Activated naive CD8-positive, alpha-beta T cell treated with anti-CD3 and anti-CD28 coated beads, Interleukin-2, amount 10 ng/mL, durations not matched to agents 7 days and 5 days (primary cell): ENCODE measurements at places on chromosomes 5 and 9. TPM values are rescaled to one million over a fixed set of nuclear protein-coding genes. Genes with fewer than 3 reads are reported as not detected.

- DNase-seq = no peak
Observed at GRCh38 chr5:173498286-173498685, 118.2 kb downstream of the BOD1 start.

- no peak for DNase-seq
Observed at GRCh38 chr5:150538007-150538917, 30.3 kb downstream of the NDST1 start.

DNA sequence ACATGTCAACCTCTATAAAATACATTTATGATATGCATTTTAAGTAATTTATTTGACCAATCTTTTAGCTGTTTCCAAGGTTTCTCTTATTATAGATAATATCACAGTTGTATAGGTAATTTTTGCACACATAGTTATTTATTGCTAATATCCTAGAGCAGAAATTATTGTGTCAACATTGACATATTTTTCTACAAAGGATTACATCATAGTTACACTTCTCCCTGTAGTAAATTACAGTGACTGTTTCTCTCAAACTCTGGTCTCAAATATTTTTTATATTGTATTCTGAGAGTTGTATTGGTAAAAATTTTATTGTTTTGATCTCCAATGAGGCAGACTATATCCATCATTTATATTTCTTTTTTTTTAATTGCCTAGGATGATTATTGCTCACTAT, 714.4 kb upstream of the CDH6 start:
- no peak for DNase-seq

GRCh38 chr9:136187683-136188586, 17.0 kb downstream of the LHX3 start:
- no peak for DNase-seq

- no peak for DNase-seq
Observed at GRCh38 chr5:40571729-40572128, 108.0 kb upstream of the PTGER4 start.

DNA sequence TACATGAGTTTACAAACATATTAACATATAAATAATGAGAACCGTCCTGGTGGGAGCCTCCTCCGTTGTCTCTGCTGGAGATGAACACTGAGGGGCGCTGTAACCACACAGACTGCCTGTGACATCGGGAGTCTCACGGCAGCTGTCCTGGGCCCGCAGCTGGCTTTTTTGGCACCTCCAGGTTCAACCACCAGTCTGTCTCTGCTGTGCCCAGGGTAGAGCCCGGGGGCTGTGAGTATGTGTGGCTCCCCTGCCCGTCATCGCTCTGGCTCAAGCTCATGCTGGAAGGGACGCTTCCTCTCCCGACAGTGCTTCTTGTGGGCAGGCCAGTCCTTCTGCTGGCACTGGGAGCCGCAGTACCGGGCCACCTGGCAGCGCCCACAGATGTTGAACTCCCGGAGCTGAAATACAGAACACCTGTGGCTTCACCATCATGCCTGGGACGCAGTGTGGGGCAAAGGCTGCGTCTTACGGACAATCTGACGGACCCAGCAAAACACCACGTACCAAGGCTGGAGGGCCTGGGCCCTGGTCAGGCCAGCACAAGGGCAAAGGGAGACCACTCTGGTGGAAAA, 3.6 kb upstream of the DPH7 start:
- DNase-seq = no peak

DNA sequence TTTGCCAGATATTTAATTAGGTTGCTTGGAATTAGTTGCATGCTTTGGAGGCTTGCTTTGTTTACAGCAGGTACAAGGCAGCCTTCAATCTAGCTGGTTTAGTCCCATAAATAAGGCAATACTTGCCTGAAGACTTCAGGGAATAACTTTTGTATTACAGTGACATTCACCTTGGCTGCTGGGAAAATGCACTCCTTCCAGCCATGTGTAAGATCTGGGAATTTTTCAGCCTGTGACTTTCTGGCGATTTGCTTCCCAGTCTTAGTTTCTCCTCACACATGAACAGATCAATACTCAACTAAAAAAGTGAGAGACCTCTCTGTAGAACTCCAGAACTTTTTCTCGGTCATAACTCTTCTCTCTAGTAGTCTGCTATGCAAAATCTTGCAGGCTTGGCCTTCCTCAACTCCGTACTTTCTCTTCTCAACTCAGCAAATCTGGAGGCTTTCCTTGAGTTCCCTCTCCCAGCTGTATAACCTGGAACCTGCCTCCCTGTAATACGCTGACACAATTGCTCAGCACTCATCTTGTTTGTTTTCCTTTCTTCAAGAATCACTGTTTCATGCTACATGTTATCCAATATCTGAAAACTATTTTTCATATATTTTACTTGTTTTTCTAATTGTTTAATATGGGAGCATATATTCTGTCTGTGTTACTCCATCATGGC, 173.0 kb downstream of the MSX2 start:
- no peak for DNase-seq

DNA sequence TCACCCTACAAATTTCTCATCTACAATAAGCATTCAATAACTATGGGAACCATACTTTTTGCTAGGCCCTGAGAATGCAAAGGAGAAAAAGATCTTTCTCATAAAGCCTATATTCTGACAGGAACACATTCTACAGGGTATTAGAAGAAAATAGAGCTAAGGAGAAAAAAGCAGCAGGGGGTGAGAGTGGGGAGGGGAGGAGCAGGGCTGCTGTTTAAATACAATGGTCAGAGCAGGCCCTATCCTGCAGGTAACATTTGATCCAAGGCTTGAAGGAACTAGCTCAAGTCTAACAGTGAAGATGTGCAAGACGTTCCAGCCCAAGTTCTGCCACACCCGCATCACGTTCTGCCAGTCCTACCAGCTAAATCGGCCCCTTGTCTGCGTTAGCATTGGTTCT, 89.7 kb downstream of the ELAVL2 start:
- no peak for DNase-seq

DNA sequence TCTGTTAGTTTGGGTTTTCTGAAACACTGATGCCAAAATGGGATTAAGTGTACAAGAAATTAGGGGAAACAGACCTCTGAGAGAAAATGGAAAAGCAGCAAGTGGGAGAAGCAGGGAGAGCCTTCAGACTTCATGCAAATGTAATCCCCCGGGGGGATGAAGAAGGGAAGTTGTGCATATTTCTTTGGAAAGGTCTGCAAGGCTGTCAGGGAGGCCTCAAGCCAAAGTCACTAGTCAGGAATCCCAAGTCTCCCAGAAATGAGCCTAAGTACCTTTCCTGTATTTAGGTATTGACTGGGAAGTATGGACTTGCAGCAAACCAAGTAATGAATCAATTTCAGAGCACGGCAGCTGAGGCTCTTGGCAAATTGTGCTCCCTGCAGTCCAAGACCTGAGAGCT, 2.2 kb downstream of the FTMT start:
- no peak for DNase-seq

DNA sequence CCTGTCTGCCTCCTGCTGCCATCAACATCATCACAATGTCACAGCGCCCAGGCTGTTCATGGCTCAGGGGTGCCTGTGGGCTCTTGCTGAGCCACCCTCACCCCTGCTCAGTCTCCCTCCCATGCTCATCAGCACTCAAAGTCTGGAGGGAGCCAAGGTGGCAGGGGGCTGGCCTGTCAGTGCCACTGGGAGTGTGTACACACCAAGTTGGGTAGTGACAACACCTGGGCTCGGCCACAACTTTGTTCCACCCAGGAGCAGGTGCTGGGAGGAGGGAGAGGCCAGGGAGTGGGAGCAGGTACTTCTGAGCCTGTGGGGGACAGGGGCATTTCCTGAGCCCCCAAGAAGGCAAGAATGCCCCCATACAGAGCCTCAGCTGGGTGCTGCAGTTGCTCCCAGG, 77.5 kb upstream of the C6 start:
- DNase-seq = no peak

GRCh38 chr9:82148426-82148810, 159.8 kb downstream of the SPATA31D1 start:
- no peak for DNase-seq

GRCh38 chr5:140497897-140498296, 49.6 kb upstream of the EIF4EBP3 start:
- no peak for DNase-seq

DNA sequence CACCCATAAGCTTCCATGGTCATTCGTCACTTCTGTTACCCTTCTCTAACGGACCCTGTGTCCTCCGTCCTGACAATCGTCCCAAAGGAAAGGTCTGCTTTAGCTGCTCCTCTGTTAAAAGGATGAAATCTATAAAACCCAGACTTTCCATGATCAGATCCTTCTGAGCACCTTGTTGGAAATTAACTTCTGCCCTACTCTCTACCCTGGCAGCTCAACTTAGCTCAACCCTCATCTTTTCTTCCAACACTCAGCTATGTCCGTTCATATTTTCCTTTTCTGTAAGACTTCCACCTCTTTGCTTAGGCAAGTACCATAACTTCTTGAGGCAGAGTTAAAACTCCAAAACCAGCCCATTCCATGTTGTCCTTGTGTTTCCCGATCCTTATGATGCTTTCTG, 205.4 kb downstream of the SPATA31A6 start:
- DNase-seq = no peak

GRCh38 chr5:74514888-74515551, 125.5 kb downstream of the ENC1 start:
- no peak for DNase-seq

- no peak for DNase-seq
Observed at GRCh38 chr5:129377504-129377903, 82.6 kb upstream of the ADAMTS19 start.

DNA sequence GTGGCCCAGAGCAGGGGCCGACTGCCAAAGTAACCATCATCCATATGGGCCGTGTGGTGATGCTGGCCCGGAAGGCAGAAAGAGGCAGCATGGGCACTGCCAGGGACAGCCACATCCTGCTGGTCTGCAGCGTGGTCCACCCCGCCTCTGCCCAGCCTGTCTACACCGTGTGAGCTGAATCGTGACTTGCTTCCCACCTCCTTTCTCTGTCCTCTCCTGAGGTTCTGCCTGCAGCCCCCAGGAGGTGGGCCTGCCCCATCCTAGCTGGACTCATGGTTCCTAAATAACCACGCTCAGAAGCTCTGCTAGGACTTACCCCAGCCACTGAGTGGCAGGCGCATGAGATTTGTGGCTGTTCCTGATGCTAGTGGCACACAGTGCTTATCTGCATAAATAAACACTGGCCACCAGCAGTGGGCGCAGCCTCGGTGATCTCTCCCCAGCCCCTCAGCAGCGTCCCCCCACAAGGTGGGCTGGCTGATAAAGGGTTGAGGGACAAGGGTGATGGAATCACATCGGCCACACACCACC, 22.6 kb upstream of the SUSD3 start:
- DNase-seq = no peak

- DNase-seq = no peak
Observed at GRCh38 chr5:16858151-16858550, 77.9 kb downstream of the MYO10 start.

DNA sequence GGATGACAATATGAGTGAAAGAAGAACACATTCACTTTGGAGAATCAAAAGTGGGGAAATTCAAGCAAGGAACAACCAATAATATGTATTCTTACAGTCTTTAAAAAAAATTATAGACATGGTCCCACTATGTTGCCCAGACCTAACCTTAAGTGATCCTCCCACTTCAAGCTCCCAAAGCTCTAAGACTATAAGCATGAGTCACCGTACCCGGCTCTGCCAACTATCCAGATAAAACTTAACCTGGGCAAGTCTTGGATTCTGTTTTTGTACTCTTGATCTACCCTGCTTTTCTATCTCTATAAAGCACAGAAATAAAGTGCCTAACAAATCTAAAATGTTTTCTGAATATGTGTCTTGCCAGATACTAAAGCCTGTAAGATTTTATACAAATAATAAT, 30.9 kb downstream of the CEMIP2 start:
- DNase-seq = no peak

- no peak for DNase-seq
Observed at GRCh38 chr9:5872511-5872910, 18.2 kb upstream of the MLANA start.

DNA sequence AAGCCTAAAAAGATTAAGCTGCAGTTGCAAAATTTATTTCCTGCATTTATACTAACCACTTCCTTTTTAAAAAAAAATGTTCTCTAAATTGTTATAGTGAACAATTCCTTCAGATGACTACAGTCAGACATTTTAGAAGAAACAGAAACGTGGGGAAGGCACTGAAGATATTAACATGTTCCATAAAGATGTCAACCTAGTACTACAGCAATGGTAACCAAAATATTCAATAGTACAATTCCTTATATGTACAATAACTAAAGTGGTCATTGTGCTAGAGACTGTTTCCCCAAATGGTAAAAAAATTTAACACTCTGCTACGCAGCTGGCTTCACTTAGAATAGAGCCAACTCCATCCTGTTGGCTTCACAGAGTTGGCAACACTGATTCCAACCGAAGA, 97.7 kb downstream of the FNBP1 start:
- DNase-seq = no peak

The SOX30 gene
- total RNA-seq = 0.09 TPM

The SOWAHA gene
- not detected for total RNA-seq

The IL4 gene
- 1.8 TPM for total RNA-seq

The SPATA31C1 gene
- not detected for total RNA-seq

The RNF183 gene
- total RNA-seq = 0.37 TPM

The THBS4 gene
- total RNA-seq = 0.47 TPM

The IRGM gene
- 4.4 TPM for total RNA-seq

The C9orf85 gene
- total RNA-seq = 9.2 TPM

The LHX3 gene
- total RNA-seq = not detected

The LVRN gene
- total RNA-seq = not detected
